ENCODE measurements at places on chromosomes 4 and X.

GRCh38 chr4:165714650-165715049 lies 158.4 kb upstream of the TLL1 start:
- H3K27ac ChIP-seq, result no peak overlapping the region
- peaks cover 2% of the 10 kb centered on the region for H3K4me1 ChIP-seq
- no peaks in the 10 kb centered on the region for H3K27me3 ChIP-seq
- H3K4me3 ChIP-seq, result no peak overlapping the region

- H3K36me3 ChIP-seq, result no peaks in the 10 kb centered on the region
- no peak overlapping the region for H3K27ac ChIP-seq
- no peaks in the 10 kb centered on the region for H3K27me3 ChIP-seq
- no peak for DNase-seq
Observed at GRCh38 chrX:104098919-104099318, 13.4 kb upstream of the ZCCHC18 start.

DNA sequence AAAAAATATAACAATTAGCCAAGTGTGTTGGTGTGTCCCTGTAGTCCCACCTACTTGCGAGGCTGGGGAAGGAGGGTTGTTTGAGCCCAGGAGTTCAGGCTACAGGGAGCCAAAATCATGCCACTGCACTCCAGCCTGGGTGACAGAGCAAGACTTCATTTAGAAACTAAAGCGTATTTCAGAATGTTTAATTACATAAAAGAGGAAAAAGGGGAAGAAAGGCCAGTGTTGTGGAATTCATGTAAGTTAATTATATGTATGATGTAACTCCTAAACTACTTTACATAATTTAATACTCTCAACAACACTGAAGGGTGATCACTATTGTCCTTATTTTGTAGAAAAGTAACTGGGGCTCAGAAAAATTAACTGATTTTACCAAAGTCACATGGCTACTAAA lies 67.2 kb upstream of the HOPX start:
- H3K36me3 ChIP-seq, result no peaks in the 10 kb centered on the region
- H3K27me3 ChIP-seq, result no peaks in the 10 kb centered on the region
- no peaks in the 10 kb centered on the region for H3K4me1 ChIP-seq

DNA sequence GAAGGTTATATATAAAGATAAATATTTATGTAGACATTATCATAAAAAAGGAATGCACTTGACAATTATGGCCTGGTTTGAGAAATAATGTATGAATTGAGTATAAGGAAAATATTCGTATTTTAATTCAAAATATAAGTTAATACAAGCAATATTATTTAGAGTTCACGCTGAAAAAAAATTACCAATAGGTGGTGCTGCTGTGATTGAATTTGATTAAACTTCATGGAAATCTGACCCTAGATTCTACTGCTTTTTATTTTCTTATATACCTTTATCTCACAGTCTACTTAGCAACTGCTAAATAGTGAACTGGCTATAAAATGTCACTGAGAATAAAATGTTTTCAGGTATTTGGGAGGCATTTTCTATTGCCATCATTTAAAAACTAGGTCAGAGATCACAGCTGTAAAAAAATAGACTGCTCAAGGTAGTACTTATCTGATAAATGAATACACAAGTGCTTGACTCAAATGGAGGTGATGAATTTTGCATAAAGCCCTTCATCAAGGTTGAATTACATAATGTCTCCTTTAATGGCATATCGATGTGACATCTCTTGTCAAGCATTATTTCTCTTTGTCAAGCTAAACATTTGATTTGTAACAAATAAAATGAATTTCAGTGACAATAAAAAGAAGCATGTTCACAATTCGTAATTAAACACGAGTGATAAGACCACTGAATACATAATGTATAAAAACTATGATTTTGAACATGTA lies 1638.8 kb upstream of the PCDH7 start:
- DNase-seq, result no peak
- no peaks in the 10 kb centered on the region for H3K4me1 ChIP-seq
- H3K36me3 ChIP-seq, result no peaks in the 10 kb centered on the region
- no peaks in the 10 kb centered on the region for H3K27me3 ChIP-seq

DNA sequence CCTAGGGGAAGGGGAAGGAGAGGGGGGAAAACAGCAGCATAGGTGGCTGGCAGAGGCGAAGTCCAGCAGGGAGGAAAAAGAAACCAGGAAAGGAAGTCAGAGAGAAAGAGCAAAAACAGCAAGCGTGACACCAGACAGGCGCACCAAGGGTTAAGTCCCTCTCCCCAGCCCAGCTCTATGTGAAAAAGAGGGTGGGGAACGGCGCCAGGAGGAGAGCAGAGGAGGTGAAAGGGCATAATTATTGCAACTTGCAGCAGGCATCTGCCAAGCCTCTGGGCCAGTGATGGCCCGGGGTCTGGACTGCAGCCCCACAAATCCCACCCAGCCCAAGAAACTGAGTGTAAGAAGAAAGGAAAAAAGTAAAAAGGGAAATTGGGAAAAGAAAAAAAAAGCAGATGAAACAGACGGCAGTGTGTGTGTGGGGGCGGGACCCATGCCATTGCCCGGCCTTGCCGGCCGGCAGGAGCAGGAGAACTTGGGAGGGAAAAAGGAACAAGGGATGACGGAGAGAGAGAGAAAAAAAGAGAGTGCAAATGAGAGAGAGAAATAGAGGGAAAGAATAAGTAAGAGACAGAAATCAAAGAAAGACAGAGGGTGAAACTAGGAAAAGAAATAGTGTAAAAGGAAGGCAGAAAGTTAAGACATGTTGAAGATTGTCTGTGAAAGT lies 14.1 kb upstream of the RHOXF2 start:
- no peaks in the 10 kb centered on the region for H3K27me3 ChIP-seq

GRCh38 chrX:56788717-56789122 lies 59.7 kb downstream of the NBDY start:
- no peak overlapping the region for H3K4me3 ChIP-seq
- DNase-seq, result no peak
- no peaks in the 10 kb centered on the region for H3K4me1 ChIP-seq
- no peak overlapping the region for H3K27ac ChIP-seq
- H3K36me3 ChIP-seq, result no peaks in the 10 kb centered on the region

DNA sequence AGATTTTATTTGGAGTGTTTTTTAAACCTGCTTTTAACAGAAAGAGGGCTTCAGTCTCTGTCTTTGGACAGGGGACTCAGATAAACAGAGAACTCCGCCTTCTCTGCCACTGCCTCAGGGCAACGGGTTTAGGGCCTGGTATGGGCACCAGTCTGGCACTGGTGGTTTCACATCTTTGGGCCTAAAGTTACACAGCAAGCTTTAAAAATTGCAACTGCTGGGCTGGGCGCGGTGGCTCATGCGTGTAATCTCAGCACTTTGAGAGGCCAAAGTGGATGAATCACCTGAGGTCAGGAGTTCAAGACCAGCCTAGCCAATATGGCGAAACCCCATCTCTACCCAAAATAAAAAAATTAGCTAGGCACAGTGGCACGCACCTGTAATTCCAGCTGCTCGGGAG lies 10.3 kb upstream of the NAT8L start:
- no peaks in the 10 kb centered on the region for H3K4me1 ChIP-seq
- no peak overlapping the region for H3K27ac ChIP-seq
- no peak overlapping the region for H3K4me3 ChIP-seq
- H3K36me3 ChIP-seq, result no peaks in the 10 kb centered on the region

DNA sequence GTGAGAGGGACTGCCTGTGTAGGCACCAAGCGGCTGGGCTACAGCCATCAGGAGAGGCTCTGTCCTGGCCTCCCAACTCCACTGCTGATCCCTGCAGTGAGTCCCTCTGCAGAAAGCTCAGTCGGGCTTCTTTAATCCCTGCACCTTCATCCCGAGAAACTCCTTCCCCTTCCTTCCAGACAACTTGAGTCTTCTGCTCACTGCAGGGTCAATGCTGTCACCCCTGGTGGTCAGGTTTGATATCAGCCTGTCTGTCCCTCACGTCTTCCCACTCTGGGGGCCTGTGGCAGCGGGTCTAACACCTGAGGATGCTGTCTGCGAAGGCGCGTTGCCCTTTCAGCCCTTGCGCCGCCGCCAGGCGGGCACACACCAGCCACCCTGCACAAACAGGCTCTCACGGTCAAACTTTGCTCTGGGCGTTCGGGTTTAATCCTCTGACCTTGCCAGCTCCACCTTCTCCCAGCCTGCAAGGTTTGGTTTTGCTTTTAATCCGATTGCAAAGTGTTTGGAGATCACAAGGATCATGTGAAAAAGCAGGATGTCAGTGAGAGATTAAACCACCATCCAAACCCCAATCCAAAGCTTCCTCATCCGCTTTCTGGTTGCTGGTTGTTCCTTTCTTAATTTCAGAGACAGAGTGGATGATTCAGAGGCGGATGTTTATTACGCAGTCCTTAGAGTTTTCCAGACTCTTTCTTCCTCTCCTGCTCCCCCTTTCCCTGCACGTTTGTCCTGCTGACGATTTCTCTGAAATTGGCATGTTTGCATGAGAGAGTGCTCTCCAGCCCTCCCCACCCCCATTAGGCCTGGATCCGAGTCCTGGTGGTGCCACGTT lies 74.8 kb upstream of the SLC34A2 start:
- H3K4me3 ChIP-seq, result no peak overlapping the region
- H3K4me1 ChIP-seq, result no peaks in the 10 kb centered on the region
- no peaks in the 10 kb centered on the region for H3K36me3 ChIP-seq
- H3K27ac ChIP-seq, result no peak overlapping the region

DNA sequence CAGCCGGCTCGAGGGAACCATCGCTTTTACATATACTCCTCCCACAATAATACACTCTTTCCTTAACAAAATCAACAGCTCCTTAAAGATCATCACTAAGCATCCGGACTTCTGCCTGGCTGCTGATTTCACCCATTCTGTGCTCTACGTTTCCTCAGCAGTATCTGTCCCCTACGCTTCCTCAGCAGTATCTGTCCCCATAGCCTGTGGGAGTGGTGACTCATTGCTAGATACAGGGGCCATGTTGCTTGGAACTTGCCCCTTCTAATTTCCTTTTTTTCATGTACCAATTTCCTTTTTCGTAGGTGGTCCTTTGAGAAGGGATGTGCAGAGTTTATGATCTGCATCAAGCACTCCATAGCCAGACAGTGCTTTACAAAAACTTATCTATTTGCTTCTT lies 18.6 kb downstream of the MAP3K15 start:
- H3K27me3 ChIP-seq, result no peaks in the 10 kb centered on the region
- DNase-seq, result no peak
- H3K27ac ChIP-seq, result no peak overlapping the region
- H3K36me3 ChIP-seq, result no peaks in the 10 kb centered on the region
- no peaks in the 10 kb centered on the region for H3K4me1 ChIP-seq
- no peak overlapping the region for H3K4me3 ChIP-seq

- H3K4me1 ChIP-seq, result no peaks in the 10 kb centered on the region
- no peaks in the 10 kb centered on the region for H3K27me3 ChIP-seq
- no peaks in the 10 kb centered on the region for H3K36me3 ChIP-seq
- no peak overlapping the region for H3K27ac ChIP-seq
- no peak for DNase-seq
Observed at GRCh38 chr4:136078976-136079375, 1453.3 kb downstream of the PCDH18 start.

DNA sequence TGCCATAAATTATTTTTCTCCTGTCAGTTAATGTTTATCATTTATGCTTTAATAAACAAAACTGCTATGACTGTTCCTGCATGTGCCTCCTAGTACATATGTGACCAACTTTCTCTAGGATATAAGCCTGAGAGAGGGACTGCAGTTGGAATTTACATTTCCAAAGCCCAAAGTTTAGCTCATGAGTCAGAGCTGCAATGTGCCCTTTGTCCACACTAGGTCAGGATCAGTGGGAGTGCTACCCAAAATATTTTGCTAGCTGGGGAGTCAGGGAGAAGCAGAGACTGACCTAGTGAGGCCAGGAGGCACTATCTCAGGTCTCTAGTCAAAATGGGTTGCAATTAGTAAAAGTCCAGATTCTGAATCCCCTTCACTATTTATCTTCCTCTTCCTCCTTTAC lies 92.7 kb downstream of the AR start:
- H3K4me1 ChIP-seq, result no peaks in the 10 kb centered on the region
- no peak for DNase-seq
- H3K4me3 ChIP-seq, result no peak overlapping the region
- H3K36me3 ChIP-seq, result no peaks in the 10 kb centered on the region
- no peak overlapping the region for H3K27ac ChIP-seq

- H3K36me3 ChIP-seq, result no peaks in the 10 kb centered on the region
- no peak overlapping the region for H3K4me3 ChIP-seq
- H3K27me3 ChIP-seq, result no peaks in the 10 kb centered on the region
- DNase-seq, result no peak
- H3K4me1 ChIP-seq, result peaks cover 41% of the 10 kb centered on the region
- no peak overlapping the region for H3K27ac ChIP-seq
Observed at GRCh38 chr4:158767451-158767850, 1.4 kb upstream of the FNIP2 start.
